Suprapubic skin (tissue), 4 donors: ENCODE measurements at places on chromosomes 13 and 19.

DNA sequence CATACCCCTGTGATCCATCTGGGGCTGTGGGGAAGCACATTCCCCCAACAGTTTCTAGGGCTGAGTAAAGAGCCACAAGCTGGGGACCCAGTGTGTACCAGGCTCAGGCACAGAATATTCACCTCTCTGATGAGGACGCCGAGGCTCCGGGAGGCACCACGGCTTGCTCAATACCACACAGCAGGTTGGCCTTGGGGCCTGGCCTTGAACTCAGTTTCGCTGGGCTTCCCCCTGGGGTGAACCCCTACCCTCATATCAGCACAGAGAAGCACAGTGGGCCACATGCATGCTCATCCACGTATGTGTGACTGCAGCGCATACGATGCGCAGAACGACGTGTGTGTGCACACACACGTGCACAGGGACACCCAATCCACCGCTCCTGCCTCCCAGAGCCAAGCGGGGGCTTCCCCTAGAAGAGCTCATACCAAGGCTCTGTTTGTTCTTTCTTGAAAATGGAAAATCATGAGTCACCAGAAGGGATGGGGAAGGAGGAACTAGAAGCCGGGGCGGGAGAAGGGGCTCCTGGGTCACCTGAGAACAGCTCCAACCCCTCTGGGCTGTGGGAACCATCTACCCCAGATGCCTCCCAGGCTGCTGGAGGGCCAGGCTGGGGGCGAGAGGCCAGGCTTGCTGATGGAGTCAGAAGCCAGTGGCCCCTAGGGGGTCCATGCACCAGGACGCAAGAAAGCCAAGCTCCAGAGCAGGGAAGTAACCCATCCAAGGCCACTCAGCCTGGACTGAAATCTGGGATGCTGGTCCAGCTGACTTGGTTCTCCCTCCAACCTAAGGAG, 4.9 kb upstream of the PDE4C start:
- DNase-seq = no peak

DNA sequence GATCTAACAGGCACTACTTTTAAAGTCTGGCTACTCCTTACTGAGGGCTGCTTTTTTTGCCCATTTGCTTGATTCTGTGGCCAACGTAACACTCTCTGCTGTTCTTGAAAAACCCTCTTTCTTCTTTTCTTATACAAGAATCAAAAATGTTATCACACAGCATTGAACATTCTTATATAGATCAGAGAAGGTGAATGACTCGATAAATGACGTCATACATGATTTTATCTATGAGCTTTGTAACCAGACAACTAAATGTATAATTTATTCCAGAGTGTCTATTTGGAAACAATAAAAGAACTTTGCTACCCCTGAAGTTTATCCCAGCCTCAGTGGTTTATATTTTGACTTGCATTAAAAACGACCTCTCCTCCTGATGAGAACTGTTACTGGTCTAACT, 12.4 kb downstream of the RFX2 start:
- no peak for DNase-seq

DNA sequence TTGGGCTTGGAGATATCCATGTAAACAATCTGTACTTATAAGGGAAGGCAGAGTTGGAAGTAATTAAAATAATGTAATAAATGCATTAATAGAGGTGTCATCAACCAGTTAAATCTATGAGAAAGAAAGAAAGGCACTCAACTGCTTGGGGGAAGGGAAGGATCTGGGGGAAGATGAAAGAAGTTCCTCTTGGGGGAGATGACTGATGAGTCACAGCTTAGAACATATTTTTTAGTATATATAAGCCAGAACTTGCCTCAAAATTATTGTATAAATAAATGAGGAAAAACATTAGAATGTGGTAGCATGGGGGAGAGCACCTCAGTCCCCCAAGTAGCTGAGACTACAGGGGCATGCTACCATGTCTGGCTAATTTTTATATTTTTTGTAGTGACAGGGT, 205.8 kb downstream of the GGACT start:
- DNase-seq = no peak

- no peak for DNase-seq
Observed at GRCh38 chr19:47130120-47130588, 481 bp upstream of the SAE1 start.

DNA sequence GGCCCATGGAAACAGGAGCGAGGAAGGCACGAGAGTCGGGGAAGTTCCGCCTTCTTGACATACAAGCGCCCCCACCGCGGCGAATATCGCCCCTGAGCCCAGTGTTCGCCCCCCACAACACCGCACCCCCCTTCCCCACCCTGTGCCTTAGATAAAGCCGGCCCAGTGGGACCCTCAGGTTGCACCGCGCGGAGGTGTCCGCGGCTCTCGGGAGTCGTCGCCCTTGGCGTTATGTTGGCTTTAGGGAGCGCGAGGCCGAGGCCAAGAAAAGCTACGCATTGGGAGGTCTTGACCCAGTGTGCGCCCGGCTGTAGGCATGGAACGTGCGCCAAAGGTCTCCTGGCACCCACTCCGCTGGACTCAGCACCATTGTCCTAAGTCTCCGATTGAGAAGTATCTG, 603 bp upstream of the ZNF132 start:
- no peak for DNase-seq

DNA sequence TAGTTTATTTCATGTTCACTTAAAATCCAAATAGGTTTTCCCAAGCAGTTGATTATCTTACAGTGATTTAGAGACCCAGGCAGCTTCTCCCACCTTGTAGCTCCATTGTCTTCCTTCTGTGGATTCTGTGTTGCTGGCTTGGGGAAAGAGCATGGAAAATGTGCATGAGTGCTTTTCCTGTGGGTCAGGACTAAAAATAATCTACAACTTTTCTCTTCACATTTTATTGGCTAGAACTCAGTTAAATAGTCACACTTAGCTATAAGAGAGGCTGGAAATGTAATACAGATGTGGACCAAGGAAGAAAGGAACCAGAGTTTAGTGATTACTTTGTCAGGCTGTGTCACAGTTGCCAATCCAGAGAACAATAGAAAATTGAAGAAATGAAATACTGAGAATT, 198.8 kb downstream of the NBEA start:
- no peak for DNase-seq

DNA sequence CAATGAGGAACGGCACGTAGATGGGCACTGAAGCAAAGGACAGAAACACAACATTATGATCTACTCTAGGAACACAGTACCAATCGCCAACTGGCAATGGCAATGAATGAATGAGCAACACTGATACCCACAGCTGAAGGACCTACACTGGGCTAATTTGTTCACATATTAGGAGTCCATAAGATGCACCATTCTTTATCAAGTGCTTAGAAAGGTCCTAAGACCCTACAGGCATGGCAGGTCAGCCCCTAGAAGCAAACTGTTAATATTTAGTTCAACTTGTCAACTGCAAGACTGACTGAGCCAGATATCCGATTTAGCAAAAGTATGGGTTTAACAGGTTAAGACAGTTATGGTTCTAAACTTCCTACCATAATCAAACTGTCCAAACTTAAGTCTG, 4.8 kb downstream of the SHISA2 start:
- DNase-seq = no peak

DNA sequence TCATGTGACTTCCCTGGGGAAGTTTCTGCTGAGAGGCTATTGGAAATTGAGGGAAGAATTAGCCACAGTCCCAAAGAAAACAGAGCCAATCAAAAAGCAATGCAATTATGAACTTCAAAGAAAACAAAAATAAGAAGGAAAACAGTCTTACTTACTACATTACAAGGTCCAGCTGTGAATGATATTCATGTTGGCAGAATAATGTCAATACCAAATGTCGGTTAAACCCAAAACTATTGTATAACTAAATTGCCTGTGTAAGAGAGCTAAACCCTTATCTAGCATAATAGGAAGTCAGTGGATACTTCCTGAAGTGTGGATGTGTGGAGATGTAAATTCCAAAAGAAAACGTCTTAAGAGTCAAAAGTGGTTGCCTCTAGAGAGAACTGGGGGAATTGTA, 12.4 kb downstream of the KL start:
- no peak for DNase-seq

DNA sequence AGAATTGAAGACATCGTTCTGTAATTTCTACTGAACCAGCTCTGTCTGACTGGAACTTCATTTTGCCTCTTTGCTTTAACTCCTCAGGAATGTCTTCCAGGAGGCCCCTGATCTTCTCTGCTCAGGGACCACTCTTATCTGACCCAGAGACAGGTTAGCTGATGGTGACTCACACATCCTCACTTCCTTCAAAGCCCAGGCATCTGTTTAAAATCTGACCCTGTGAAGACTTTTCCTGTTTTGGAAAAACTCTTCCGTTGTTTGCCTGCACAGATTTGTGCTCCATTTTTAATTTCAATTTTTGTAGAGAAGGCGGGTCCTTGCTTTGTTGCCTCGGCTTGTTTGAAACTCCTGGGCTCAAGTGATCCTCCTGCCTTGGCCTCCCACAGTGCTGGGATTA, 1.6 kb downstream of the ARL11 start:
- no peak for DNase-seq

DNA sequence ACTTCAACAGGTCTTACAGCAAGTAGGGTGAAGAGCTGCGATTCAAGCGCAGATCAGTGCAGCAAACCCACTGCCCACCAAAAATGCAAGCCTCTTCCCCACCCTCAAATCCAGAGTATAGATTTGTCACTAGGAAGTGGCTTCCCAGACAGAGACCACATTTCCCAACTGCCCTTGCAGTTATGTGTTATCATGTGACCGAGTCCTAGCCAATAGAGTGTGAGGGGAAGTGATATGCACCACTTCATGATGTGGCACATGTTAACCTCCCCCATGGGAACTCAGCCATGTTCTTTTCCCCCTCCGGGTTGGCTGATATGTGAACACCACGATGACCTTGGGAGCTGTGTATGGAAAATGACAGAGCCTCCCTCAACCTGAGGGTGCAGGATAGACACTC, 50.8 kb downstream of the MBD3L2B start:
- no peak for DNase-seq

DNA sequence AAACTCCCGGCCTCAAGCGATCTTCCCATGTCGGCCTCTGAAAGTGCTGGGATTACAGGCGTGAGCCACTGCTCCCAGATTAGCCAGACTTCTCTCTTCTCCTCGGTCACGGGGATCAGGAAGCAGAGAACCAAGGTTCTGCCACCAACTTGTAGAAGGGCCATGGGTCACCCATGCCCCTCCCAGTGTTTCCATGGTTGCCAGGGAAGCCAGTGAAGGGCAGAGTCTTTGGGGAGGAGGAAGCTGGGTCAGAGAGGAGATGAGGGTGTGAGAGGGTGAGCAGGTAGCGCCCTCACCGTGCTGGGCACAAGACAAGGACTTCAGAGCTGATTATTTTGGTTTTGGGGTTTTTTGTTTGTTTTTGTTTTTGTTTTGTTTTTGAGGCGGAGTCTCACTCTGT, 77.1 kb downstream of the GNG7 start:
- no peak for DNase-seq

DNA sequence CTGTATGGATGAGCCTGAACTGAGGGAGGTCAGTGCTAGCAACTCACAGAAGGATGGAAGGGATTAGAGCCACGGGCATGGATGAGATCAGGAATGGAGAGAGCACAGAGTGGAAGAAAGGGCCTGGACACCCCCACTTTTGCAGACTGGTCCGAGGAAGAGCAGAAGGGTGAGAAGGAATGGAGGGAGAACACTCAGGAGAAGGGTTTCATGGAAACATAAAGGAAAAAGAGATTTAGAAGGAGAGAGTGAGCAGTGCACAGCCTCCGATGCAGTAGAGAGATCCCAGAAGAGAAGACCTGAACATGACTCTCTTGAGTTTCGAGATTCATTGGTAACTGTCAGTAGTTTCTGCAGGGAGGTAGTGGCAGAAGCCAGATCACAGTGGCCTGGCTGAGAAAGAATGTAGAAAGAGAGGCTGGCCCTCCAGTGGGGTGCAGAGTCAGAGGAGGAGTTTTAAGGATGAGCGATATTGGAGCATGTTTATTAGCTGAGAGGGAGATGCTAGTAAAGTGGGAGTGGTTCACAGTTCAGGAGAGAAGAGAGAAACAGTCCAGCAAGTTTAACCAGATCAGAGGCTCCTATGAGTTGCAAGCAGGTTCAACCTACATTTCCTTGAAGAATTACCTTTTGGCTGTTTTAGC, 108.9 kb downstream of the ZAR1L start:
- no peak for DNase-seq

- no peak for DNase-seq
Observed at GRCh38 chr19:52227196-52227940, 37.5 kb downstream of the PPP2R1A start.

- DNase-seq = no peak
Observed at GRCh38 chr19:44602081-44602480, 11.3 kb upstream of the IGSF23 start.

GRCh38 chr19:23070353-23071146, 46.3 kb upstream of the ZNF730 start:
- peak; percentile 81 for DNase-seq

DNA sequence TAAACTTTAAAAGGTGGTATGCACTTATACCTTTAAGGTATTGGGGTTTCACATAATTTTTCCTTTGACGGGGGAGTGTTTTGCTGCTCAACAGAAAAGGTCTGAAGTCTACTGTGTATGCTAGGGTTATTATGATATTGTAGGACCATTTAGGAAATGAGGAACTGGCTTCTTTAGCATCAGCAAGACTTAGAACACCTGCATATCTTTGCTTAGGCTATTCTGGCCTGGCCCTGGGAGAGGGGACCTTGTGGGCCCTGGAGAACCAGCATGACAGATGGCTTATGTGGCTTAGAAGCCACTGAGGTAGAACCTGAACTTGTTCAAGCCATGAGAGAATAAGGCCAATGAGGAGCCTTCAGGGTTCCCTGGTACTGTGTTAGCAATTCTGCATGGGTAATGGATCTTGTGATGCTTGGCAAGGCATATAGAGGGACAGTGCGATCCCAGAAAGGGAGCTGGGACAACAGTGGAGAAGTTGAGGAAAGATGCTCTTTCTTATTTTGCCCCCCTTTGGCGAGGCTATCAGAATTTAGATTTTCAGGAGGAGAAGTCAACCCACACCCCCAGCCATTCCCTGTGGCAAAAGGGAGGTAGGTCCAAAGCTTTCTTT, 4.3 kb downstream of the RGCC start:
- no peak for DNase-seq

DNA sequence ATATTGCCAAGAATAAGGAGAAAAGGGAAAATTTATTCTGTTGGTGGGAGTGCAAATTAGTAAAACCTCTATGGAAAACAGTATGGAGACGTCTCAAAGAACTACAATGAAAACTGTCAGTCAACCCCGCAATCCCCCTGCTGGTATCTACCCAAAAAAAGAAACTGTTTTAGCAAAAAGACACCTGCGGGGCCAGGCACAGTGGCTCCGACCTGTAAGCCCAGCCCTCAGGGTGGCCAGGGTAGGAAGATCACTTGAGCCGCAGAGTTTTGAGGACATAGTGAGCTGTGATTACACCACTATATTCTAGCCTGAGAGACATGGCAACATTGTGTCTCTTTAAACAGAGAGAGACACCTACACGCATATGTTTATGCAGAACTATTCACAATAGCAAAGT, 37.5 kb upstream of the SLITRK1 start:
- DNase-seq = no peak

- DNase-seq = no peak
Observed at GRCh38 chr13:85408415-85408814, 390.8 kb downstream of the SLITRK6 start.

- no peak for DNase-seq
Observed at GRCh38 chr13:108827646-108828045, 198.2 kb downstream of the MYO16 start.
